Activated naive CD4-positive, alpha-beta T cell treated with anti-CD3 and anti-CD28 coated beads for 36 hours (primary cell): ENCODE measurements at places on chromosomes 7 and 10.

- no peak for DNase-seq
These were observed 53.3 kb downstream of the FIGNL1 start for GRCh38 chr7:50396856-50397255.

DNA sequence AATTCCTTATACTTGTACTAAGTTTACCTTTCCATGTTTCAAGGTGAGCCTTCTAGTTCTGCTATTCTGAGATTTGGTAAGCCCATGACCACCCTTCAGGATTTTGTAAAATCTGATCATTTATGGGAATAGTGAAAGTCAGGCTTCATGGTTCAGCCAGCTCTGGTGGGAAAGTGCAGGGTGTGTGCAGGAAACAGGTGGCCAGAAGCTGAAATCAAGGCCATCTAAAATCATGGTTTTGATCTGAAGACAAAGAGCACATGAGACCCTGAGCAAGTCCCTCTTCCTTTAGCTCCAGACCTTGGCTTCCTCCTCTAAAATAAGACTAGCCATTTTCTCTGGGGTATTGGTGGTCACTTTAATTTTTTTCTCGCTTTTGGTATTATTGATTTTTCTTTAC, 91.3 kb downstream of the CALD1 start:
- DNase-seq: no peak

DNA sequence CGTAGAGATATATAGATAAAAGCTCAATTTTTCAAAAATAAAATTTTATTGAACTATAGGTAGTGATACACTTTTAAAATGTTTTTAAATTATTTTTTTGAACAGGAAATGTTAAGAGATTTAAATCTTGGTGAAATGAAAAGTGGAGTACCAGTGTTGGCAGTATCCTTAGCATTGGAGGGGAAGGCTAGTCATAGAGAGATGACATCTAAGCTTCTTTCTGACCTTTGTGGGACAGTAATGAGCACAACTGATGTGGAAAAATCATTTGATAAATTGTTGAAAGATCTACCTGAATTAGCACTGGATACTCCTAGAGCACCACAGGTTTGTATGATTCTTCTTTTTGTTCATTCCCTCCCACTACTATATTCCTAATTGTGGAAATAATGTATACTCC, 15.8 kb downstream of the PDCD4 start:
- DNase-seq: no peak

DNA sequence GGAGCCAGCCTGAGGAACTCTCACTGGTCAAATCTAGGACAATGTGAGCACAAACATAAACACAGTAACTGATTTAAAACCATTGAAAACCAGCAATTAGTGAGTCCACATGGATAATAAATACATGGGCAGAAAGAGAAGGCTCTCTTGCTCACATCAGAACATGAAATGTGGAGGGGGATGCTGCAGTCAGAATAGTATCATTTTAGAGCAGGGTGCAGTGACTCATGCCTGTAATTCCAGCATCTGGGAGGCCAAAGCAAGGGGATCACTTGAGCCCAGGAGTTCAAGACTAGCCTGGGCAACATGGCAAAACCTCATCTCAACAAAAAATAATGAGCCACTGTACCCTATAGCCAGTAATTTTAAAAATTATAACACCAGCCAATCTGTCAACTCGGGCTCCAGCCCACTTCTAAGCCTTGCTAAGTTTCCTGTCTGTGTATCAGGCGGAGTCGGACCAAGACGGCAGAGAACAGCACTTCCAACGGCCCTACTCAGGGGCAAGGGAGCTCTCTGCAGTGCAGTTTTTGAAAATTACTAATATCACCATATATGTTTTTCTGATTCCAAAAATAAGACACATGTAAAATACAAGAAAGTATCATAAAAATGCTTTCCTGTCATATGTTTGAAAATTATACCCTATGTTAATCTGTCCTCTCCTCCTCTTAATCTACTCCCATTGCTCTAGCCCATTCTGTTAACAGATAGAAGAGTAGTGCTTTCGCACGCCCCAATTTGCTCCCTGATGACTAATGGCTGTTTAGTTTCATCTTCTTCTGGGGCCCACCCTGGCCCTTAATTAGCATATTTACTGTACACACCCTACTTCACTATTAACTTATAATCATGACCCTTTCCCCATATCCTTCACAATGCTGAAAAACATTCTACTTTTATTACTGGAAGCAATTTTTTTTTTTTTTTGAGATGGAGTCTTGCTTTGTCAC, 17.1 kb downstream of the URGCP start:
- peak; percentile 59 for DNase-seq

GRCh38 chr10:115974816-115975430, 298.1 kb downstream of the GFRA1 start:
- no peak for DNase-seq

DNA sequence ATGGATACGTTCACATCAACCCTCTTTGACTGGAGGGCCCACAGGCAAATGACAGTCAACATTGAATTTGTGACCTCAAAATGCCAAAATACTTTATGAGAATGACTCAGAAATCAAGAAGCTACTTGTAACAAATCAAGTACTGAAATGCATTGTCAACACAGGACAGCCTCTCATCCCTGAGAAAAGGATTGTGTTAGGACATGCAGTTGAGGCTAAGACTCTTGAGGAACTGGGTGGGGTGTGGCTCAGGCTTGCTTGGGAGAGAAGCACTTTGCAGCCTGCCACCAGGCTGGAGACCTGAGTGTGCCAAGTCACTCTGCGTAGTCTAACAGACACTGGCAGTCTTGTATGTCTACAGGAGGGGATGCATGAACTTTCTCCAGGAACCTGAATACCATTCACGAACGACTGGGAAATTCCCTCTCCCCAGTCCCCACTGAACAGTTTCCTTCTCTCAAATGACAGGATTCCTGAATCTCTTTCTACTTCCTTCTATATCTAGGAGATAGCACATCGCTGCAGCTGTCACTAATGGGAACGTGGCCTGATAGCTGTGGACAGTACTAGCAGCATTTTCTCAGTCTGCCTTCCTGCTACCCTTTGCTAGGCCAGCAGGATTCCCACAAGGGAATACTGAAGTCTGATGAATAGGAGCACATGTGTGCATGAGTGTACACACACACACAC, 3.3 kb upstream of the SMO start:
- DNase-seq: no peak

DNA sequence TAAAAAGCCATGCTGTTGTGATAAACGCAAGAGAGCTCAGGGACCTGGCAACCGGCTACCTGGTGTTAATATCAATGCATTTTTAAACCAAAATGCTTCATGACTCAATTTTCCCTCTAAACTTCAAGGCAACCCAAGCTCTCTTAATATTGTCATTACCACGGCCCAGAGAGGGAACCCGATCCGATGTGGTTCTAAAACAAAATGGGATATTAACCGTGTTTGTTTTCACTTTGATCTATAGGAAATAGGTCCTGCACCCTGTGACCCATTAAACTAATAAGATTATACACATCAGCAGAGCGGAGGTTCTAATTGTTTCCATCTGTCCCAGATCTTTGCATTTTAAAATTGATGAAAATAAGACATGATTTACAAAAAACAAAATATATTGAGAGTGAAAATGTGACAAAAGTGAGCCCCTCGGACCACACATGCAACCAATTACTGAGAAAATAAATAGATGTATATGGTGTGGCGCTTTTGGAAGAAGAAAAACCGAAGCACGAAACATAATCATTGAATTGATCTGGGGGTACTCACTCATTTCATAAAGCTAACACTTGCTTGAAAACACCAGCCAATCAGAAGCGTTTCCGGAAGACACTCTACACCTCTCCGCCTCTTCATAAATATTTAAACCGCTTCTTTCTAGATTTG, 290.3 kb upstream of the NFE2L3 start:
- DNase-seq: no peak

- peak; percentile 16 for DNase-seq
These were observed 816 bp upstream of the SDK1 start for GRCh38 chr7:3300221-3300650.

DNA sequence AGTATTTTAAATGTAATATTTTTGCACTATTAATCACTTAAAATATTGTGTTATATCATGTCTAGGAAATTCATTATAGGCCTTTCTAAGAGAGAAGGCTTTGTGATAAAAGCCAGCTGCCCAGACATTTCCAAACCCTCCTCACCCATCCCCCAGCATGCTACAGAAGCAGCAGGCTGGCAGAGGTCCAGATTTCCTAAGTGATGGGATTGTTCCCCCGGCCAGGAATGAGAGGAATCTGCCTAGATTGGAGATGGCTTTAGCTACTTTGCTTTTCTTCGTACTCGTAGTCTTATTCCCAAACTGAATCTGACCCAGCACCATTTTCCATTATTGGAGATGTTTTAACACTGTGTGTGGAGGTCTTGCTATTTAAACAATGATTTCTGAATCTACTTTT, 29.4 kb downstream of the CDK14 start:
- DNase-seq: no peak

GRCh38 chr10:120945801-120946302, 94.7 kb downstream of the WDR11 start:
- no peak for DNase-seq

DNA sequence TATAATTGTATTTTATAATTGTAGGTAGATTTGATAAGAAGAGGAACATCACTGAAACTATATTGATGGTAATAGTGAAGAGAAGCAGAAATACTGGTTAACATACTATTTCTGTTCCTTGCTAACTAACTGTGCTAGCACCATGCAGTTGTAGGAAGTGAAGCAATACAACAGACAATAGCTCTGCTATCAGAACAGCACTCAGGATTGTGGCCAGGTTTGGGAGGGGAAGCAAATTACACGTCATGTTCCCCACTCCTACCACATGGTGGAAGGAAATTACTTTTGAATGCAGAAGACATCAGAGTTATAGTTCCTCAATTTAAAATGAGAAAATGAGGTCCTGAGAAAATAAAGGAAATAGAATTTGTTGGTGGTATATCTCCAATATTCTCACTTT, 151.1 kb downstream of the DGKB start:
- no peak for DNase-seq

DNA sequence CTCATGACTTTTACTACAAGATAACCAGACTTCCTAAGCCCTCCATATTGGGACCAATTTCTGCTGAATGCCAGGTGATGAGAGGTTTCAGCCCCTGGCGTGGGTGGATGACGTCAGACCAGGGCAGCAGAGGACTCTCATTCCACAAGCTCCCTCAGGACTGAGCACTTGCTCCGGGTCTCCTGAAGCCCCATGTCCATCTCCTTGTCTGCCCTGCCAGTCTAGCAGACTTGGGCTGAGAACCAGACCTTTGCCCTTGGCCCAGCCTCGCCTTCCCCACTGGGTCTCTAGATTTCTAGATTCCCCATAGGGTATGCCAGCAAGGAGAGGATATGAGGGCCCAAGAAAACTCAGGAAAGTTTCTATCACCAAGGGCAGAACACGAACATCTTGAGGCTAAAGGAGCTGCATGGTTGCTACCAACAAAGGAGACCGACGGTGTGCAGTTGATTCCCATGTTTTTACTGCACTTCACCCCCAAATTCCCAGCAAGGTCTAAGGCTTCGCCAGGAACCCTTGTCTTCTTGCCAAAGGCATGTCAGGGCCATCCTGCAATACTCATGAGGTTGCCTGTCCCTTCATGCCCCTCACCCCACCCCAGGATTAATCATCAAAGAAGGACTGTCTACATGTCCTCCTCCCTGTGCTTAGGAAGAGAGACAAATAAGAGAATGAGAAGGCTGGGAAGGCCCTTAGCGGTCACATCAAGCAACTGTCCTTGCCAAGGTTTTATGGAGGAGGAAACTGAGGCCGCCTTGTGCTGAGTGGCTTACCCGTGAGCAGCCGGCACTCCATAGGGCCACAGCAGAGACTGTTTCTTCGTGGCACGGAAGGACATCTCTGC, 96.5 kb upstream of the MACROH2A2 start:
- DNase-seq: no peak

DNA sequence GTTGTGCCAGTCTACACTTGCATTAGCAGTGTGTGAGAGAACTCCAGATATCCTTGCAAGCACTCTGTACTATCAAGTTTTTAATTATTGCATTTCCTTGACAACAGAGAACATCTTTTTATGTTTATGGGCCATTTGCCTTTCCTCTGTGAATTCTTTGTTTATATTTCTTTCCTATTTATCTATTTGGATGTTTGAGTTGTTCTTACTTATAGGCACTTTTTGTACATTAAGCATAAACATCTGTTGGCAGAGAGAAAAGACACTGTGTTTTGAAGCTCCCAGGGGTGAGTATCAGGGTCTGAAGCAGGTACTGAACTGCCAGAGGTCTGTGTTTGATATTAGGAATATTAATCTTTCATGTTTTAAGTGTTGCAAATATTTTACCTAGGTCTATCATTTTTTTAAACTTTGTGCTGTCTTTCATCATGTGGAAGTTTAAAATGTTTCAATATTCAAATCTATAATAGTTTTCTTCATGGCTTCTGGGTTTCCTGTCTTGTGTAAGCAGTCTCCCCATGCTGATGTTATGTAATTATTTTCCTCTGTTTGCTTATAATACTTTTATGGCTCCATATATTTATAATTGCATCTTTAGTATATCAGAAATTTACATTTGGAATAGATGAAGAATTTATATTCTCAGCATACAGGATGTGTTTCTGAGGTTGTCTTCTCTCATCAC, 17.7 kb upstream of the PDCD4 start:
- DNase-seq: no peak

GRCh38 chr7:137462074-137462715, 118.7 kb upstream of the PTN start:
- DNase-seq: no peak

DNA sequence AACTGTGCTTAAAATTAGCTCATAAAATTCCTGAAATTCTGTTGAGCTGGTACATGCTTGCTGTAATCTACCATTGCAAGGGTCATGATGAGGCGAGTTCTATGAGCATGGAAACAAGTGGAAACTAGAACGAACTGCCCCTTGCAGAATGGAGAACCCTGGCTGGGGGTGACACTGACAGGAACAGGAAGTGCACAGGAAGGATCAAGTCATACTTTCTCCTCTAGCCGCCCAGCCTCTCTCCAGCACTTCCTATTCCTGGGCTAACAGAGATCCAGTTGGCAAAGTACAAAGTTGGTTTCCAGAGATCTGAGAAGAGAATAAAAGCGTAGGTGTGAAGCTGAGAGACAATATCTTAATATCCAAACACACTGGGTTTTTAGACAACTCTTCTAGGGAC, 414.2 kb upstream of the PODXL start:
- no peak for DNase-seq

DNA sequence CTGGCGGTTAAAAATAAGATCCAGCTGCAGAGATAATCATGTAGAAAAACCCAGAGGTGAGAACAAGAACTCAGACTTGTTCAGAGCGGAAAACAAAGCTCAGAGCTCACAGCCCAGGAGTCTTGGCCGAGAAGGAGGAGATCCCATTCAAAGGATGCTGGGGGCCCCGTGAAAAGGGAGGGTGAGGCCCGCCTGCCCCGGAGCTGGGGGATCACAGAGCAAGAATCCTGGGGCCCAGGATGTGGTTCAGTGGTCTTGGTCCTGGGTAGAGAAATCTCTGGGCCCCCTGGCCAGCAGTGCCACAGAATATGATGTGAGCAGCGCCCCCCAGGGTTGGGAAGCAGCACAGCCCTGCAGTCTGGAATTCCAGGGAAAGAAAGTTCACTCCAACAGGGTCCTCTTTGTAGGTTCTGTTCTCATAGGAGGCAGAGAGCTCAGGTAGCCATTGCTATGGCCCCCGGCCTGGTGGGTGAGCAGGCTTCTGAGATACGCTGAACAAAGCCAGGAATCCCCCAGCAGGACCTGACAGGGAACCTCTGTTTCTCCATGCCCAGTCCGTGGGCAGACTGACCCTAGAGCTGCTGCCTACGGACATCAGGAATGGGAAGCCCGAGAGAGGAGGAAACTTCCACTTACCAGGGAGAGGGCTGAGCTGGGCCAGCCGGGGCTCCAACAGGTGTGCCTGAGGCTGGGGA, 77.7 kb upstream of the GNA12 start:
- no peak for DNase-seq
